ENCODE measurements at places on chromosomes 7 and 10. TPM values are rescaled to one million over a fixed set of nuclear protein-coding genes. Genes with fewer than 3 reads are reported as not detected.

DNA sequence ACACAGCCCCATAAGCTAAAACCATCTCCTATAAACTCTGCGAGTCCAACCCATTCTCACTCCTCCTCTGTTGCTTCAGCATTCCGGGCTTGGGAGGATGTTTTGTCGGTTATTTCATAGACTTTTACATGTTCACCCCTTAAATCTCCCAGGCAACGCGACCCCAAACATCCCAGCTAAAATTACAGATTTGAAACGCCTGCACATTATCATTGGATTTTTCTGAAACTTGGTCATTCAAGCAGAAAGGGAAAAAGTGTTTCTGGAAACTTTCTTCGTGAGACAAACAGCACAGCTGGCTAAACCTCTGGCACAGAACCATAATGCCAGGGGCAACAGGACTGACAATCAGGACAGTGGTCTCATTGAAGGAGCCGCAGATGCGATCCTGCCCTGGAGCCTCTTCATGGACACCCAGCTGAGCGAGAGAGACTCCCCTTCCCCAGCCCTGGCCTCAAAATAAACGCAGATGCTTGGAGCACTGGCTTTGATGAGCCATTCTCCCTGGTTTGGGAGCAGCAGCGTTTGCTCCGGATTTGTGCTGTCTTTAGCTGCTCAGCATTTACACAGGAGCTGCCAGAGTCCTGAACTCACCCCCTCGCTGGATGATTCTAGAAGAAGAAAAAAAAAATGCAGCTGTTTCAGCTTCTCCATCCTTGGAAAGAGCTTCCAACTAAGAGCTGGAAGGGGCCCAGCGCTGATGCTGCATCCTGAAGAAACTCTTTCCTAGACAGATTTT is 30.1 kb downstream of the AFAP1L2 start:
- peak; percentile 74 for DNase-seq

DNA sequence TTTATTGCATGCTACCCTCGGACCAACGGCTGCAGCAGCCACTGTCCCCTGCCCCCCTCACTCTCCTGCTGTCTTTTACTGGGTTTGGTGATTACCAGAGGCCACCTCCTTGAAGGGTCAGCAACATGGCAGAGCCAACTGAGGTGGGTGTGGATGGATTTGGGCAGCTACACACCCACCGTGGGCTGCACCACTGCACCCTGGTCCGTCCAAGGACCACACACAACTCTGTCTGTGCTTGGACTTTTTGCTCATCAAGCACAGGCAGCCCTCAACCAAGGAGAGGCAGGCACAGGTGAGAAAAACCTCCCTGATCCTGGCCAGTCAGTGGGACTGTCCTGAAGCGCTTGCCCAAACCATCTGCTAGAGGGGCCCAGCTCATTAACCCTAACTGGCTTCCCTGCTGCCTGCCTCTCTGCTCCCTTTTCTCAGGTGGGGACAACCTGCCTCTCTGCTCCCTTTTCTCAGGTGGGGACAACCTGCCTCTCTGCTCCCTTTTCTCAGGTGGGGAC is 239.5 kb upstream of the PITRM1 start:
- DNase-seq: no peak

DNA sequence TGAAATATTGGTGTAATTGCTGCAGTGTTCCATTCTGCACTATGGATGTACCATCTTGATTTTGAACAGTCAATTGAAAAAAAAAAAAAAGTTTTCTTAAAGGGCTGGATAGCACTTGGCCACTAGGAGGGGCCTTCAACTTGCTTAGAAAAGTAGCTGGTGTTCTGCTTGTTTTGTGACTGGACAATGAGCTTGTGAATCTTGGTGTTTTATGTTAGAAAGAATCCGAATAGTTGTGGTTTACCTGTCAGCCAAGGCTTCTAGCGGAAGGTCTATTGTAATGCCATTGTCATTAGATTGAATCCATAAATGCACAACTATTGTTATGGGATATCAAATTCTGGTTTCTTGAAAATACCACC is 77.1 kb downstream of the BMPER start:
- DNase-seq: no peak

DNA sequence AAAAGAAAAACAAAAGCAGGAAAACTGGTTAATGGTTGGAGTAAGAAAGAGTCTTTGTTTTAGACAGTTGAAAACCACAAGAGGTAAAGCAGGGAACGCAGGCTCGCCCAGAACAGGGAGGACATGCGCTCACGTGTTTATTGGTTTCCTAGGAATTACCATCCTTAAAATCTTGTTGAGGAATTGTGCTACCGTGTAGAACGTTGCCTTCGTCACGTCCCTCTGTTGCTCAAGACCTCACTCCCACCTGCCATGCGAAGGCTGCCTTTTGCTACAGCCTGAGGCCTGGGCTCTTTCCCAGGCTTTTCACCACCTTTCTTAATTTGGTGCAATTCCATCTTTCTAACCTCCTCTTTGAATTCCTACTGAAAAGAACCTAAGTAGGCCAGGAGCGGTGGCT is 61.6 kb upstream of the CAMK1D start:
- no peak for DNase-seq

DNA sequence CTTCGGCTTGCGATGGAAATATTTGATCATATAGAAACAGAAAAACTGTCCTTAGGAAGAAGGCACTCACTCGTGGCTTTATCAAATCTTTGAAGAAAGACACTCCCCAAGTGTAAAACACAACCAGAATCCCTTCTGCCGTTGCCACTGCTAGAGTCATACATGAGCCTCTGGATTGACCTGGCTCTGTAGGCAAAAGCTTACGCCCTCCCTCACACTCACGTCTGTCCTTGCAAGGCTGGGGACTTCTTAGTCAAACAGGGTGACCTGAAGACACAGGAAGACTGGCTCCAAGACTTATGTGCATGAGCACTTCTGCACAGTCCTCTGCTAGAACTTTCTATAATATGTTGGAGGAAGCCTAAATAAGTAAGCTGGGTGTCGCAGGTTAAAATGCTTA is 135.4 kb upstream of the MDFIC start:
- no peak for DNase-seq

DNA sequence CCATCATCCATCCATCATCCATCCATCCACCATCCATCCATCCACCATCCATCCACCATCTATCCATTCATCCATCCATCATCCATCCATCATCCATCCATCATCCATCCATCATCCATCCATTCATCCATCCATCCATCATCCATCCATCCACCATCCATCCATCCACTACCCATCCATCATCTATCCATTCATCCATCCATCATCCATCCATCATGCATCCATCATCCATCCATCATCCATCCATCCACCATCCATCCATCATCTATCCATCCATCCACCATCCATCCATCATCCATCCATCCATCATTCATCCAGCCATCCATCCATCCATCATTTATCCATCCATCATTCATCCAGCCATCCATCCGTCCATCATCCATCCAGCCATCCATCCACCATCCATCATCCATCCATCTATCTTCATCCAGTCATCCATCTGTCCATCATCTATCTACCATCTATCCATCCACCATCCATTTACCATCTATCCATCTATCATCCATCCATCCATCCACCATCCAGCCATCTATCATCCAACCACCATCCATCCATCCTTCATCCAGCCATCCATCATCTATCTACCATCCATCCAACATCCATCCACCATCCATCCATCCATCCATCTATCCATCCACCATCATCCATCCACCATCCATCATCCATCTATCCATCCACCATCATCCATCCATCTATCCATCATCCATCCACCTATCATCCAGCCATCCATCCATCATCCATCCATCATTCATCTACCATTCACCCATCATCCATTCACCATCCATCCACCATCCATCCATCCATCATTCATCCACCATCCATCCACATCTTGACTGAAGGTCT is 153.8 kb downstream of the SH3PXD2A start:
- DNase-seq: no peak

DNA sequence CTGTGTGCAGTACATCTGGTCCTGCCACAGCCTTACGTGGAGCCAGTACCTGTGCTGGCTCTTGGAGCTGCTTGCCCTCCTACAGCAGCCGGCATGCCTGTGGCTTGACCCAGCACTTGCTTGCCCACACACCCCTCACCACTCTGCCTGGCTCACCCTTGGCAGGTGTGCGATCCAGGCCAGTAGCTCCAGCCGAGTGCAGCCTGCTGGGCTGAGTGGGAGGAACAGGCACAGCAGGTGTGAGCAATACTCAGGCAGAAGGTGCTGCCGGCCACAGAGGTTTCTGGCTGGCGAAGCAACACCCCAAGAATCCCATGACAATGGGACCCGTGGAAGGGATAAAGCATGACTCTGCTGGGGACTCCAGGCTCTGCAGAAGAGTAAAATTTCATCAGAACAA is 173.5 kb upstream of the ADCY1 start:
- no peak for DNase-seq

- no peak for DNase-seq
These were observed 47.8 kb downstream of the MGMT start for GRCh38 chr10:129514568-129515451.

DNA sequence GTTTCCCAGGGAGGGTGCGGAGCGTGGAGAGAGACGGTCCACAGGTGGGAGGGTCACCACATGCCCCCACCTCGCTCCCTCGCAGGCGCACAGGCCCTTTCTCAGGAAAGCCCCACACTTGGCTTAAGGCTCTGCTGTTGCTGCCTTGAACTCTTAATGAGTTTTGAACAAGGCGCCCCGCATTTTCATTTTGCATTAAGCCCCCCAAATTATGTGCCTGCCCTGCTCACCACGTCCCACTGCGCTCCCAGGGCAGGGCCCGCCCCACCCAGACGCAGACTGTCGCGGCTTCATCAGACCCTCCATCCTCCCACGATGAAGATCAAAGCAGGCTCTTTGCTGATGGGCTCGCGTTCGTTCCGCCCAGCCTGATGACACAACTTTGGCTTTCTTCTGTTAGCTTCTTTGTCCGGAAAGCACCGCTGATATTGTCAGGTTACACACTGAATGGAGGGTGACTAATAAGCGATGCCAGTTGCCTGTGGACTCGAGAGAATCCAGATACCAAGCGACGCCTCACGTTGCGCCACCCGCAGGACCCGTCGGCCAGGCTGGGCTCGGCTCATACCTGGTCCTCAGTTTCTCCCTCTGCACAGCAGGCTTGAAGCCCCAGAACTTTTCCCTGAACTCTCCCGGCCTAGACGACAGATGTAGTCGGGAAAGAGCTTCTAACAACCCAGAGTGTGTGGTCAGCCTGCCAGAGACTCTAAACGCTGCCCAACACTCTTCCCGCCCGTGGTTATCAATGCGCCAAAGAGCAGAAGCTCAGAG is 9.5 kb downstream of the CALML3 start:
- DNase-seq: no peak

DNA sequence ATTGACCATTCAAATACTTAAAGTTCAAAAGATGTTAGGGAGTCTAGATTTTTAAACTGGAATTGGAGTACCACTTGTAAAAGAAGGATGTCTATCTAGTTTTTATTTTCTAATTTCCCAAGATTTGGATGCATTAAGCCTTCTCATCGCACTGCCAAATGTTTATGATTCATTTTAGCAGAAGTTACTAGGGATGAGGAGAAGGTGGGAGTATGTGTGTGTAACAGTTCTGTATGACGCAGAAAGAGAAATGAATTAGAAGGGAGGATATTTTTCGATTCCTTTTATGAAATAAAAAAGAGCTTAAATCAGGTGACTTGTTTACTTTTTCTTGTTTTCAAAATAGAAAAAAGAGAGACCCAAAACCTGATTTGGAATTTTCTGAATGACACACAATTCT is 6.8 kb upstream of the SLK start:
- no peak for DNase-seq

GRCh38 chr10:110527731-110528171 is 30.0 kb downstream of the DUSP5 start:
- DNase-seq: no peak

DNA sequence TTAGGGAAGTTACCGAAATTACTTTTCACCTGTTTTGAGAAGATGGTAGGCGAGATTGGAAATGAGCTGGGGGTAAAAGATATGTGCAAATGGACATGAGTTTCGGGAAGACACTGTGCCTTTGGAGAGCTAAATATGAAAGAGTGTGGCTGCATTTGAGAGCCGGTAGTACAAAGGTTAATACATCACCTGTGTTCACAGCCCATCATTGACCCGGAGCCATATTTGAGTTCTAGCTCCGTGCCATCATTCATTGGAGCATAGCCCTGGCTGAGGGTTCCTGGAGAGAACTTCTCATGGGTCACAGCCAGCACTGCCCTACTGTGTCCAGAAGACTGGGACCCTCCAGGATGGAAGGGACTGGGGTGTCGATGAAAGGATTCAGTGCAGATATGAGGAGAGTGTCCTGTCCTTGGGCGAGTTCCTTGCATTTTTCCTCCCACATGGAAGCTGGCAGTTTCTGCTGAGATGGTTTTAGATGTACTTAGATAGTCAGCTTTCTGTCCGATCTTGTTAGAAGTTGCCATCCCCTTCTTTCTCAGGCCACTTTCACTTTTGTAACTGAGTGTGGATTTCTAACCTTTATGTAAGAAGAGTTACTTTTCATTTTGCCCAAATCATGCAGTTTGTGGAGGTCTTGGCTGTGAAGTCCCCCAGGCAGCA is 138.8 kb downstream of the JCAD start:
- no peak for DNase-seq

- no peak for DNase-seq
These were observed 7.1 kb upstream of the FAM107B start for GRCh38 chr10:14781763-14782162.

DNA sequence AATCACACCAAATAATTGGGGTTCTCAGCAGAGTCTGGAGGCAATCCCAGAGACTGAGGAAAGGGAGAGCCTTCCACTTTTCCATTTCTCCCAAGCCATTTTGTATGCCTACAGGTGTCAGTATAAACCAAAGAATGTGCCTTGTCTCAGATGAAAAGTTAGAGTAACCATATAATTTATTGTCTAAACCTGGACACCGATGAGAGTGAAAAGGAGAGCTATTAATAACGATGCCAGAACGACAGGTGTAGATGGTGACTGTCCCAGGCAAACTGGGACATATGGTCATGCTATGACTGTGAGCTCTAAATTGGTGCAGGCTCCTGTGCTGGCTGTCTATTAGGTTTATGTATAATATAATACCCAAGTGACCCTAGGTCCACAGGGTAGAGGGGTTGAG is 219.6 kb downstream of the ARHGAP12 start:
- DNase-seq: no peak

- no peak for DNase-seq
These were observed 98.1 kb downstream of the TCF7L2 start for GRCh38 chr10:113047963-113048781.

- DNase-seq: no peak
These were observed 78.9 kb downstream of the MKI67 start for GRCh38 chr10:128047351-128047750.

DNA sequence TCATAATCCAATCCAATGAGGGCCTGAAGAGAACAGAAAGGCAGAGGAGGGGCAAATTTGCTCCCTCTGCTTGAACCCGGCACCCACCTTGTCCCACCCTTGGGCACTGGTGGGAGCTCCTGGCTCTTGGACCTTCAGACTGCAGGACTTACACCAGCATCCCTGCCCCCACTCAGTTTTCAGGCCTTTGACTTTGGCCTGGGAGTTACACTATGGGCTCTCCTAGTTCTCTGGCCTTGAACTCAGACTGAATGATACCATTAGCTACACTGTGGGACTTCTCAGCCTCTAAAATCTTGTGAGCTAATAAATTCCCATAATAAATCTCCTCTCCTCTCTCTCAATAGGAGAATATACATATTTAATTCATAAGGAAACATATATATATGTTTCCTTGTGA is 114.4 kb downstream of the AHR start:
- DNase-seq: no peak

Gene ZNF398
- polyA plus RNA-seq: 6.8 TPM

Gene ANKRD2
- 0.23 TPM for polyA plus RNA-seq

Gene SUGCT
- polyA plus RNA-seq: 3.3 TPM

Gene ANKRD61
- polyA plus RNA-seq: 0.06 TPM

Gene HBP1
- 68.2 TPM for polyA plus RNA-seq
